CD4-positive, alpha-beta T cell treated with Interleukin-21 for 1 hour (primary cell): ENCODE measurements at places on chromosomes 2 and 18.
A peak's percentile ranks its signal among the peaks of the same experiment; 100 is the strongest.

GRCh38 chr2:877747-878146 is 72.9 kb upstream of the SNTG2 start:
- no peak for DNase-seq

- DNase-seq = no peak
These were observed 50.9 kb downstream of the REEP1 start for GRCh38 chr2:86286516-86286915.

GRCh38 chr2:189183170-189183569 is 3.6 kb upstream of the COL5A2 start:
- no peak for DNase-seq

DNA sequence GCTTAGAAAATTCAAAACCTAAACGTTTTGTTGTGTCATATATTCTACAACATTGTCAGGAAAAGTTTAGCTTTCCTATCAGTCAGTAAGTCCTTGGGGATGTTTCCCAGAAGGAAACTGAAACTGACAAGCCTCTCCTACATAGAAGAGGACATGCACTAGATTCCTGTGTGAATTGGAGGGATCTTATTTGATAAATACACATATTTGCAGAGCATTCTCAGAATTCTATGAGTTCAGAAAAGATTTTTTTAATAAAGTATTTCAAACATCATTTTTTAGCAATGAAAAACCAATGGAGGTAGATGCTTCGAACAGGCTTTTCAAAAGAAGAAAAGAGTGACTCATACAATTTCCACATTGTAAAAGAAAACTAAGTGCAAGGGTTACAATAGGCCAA is 1706.7 kb downstream of the SUCLG1 start:
- DNase-seq = no peak

DNA sequence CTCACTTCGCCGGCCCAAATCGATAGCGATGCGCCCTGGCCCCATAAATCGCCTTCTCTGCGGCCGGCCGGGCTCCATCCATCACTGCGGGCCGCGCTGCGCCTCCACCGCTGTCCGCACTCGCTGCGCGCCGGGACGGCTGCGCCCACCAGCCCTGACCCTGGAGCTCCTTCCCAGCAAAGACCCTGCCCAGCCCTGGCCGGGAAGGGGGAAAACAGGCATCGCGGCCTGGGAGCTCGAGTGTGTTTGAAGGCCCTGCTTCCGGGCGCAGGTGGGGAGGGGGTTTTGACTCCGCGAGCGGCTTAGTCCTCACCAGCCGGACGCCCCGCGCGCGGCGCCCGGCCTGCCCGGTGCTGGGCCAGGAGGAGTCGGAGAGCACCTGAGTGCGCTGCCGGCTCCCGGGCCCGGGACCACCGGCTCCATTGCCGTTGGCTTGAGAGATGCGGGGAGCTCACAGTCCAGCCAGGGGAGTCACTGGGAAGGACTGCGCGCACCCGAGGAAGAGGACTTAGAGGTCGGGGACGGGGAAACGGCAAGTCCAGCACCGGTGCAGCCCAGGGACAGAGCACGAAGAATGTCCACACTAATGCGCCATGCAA is 1.1 kb downstream of the PAX8 start:
- DNase-seq = no peak

GRCh38 chr2:109261906-109262631 is 133.1 kb downstream of the SH3RF3 start:
- DNase-seq = no peak

- DNase-seq = no peak
These were observed 77.0 kb upstream of the PID1 start for GRCh38 chr2:229348128-229348527.

GRCh38 chr18:35236571-35237363 is 4.1 kb upstream of the ZNF397 start:
- DNase-seq = no peak

GRCh38 chr2:119383410-119384140 is 16.8 kb downstream of the DBI start:
- no peak for DNase-seq

GRCh38 chr18:65752625-65753325 is 2.0 kb downstream of the CDH7 start:
- DNase-seq = no peak

DNA sequence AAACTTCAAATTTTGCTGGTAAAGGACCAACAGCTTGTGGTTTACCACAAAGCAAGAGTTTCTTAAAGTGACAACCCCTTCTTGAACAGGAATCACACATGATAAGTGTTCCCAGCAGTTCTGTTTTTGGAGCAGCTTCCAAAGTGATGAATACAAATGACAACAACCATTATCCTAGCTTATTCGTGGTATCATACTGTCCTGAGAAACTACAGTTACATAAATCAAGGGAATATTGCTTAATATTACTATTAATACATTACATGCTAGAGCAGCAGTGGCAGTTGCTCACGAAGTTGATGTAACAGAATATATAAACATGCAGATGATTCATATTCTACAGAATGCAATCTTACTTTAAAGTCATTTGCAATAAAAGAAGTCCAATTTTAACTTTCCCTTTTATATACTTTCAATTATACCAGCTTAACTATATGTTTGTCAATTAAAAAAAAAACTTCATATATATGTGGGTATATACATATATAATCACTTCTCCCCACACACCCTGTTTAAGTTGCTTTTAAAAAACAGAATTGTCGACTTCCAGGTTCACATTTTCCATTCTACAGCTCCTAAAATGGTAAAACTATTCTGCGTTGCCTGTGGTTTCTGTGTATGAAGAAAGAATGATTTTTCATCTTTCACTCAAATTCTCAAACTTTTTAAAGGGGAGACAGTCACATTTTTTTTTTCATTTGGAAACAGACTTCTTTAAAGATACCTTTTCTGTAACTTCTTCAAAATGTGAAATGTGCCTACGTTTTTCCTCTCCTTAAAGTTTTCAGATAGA is 713.6 kb downstream of the TDRD15 start:
- DNase-seq = no peak

- no peak for DNase-seq
These were observed 57.2 kb downstream of the CDC42EP3 start for GRCh38 chr2:37614061-37614738.

DNA sequence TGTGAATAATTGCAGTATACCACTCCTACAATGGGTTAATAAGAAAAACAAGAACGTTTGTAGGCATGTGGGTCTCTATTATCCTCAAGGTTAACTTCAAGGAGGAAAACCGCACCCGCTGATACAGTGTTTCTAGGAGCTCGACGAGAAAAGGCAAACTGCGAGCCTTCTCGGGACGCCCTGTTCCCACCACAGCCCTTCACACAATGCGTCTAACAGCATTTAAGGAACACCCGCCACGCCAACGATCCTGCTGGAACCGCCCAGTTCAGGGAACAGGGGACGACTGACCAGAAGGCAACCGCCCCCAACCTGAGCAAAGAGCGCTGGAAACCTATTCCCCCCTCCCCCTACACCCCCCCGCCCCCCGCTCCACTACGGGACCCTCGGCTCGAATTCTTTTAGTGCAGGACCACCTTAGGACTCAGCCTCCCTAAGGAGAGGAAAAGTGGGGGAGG is 710 bp upstream of the TMSB10 start:
- peak; percentile 41 for DNase-seq

DNA sequence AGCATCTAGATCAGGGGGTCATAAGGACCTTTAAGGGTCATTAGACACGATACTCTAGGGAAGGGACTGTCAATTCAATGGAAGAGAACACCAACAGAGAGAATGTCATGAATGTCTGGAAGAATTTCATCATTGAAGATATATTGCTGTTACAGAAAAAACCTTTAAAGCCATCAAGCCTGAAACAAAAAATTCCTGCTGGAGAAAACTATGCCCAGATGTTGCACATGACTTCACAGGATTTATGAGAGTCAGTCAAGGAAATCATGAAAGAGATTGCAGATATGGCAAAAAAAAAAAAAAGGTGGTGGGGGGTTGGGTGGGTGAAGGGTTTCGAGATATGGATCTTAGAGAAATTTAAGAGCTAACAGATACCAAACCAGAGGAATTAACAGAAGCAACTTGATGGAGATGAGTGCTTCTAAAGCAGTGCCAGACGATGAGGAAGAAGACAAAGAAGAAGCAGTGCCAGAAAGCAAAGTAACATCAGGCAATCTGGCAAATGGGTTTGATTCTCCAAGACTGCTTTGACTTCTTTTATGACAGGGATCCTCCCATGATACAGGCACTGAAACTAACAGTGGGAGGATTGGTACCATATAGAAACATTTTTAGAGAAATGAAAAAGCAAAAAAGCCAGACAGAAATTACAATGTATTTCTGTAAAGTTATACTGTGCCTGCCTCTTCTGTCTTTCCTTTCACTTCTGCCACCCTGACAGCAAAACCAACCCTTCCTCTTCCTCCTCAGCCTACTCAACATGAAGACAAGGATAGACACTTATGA is 28.5 kb downstream of the MAP4K3 start:
- no peak for DNase-seq

- peak; percentile 80 for DNase-seq
These were observed 8.5 kb downstream of the IRS1 start for GRCh38 chr2:226791056-226791486.

- no peak for DNase-seq
These were observed 74.9 kb upstream of the GAREM1 start for GRCh38 chr18:32545631-32546030.

- no peak for DNase-seq
These were observed 85.7 kb downstream of the CEP192 start for GRCh38 chr18:13076886-13077285.

DNA sequence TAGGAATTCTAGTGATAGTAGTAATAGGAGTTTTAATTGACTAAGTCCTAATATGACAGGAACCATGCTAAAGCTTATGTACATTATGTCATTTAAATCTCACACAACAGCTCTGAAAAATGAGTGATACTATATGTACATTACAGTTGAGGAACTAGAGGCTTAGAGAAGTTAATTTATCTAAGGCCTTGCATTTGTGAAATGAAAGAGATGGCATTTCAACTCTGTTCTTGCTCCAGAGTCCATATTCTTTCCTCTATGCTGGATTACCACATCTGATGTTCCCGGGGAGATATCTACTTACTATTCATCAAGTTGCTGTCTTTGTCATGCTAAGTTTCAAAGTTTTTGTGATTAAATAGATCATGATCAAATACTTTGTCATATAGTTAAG is 5.7 kb downstream of the AGPS start:
- no peak for DNase-seq

DNA sequence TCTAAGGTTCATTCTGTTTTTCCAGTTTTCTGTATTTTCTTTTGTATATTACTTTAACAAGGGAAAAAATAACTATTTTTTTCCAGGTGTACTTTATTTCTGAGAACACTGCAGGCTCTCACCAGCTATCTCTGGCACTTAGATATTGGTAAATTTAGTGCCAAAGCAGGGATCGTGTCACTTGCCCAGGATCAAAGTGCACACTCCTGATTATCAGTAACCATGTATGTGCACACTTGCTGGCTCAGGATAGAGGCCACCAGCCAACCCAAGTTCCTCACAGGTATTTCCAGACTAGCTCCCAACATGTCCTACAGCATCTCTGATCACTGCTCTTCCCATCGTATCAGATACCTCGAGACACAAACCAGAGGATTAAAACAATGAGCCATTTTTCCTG is 5.8 kb upstream of the FZD5 start:
- no peak for DNase-seq

- no peak for DNase-seq
These were observed 111.8 kb downstream of the STPG4 start for GRCh38 chr2:47043142-47043890.

DNA sequence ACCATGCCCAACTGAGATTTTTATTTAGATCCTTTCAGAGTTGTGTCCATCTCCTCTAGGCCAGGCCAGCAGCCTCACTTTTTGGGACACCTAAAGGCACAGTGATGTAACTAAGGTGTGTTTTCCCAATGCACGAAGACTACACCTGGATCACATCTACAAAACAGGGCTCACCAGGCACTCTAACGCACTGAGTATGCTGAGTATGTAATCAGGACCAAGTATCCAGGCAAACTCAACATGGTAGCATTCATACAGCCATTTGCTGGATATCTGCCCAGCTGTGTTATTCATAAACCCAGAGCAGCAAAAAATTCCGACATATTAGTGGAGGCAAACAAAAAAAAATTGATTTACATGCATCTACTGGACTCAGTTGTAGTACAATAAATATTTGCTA is 33.8 kb downstream of the LPIN2 start:
- DNase-seq = no peak

DNA sequence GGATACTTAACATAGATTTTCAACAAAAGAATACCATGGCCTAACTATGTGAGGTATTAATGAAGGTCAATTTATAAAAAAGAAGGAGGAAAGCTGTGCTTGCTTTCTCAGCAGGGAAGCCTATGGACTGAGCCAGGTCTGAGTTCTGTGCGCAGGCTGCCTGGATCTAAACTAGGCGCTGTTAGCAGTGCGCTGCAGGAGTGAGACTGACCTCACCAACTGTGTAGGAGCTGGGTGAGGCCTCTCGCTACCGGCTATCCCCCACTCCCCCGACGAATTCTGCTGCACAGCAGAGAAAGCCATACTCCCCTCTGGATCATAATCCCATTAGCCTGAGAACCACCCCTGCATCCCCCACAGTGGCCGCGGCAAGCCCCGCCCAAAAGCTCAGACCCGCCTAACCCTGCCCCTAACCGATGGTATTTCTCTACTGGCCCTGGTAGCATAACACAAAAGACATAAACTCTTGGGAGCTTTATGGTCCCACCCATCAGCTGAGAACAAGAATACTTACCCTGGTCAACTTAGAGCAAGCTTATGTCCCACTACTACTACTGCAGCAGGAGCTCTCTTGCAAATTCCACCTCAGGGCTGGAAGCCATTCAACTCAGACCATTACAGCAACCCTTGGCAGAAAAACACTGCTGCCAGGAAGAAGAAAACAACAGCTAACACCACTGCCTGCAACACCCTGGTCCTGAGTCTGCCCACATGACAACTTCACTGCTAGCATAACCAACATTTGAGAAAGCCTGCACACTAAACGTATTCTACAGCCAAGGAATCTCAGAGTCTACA is 28.0 kb downstream of the SULT1C2 start:
- DNase-seq = no peak

GRCh38 chr2:84888401-84889276 is 7.8 kb upstream of the TRABD2A start:
- DNase-seq = peak; percentile 78

GRCh38 chr18:8537400-8537799 is 71.8 kb upstream of the RAB12 start:
- no peak for DNase-seq

DNA sequence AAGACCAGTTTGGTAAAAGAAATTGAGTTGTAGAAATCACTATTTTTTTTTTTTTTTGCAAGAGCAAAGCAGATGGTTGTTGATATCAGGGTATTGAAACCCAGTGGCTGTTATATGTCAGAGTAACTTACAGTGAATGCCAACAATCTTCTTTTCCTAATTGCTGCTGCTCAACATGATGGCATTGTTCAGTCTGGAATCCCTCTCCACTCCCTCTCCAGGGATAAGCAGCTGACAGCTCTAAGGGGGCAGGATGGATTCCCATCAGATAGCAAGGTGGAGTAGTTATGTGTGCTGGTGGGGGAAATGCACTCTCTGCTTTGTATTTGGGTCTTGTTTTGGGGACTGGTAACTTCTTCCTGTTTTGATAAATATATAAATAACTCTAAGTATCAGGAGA is 200.0 kb downstream of the PIK3C3 start:
- no peak for DNase-seq

GRCh38 chr2:50955081-50955480 is 76.9 kb downstream of the NRXN1 start:
- no peak for DNase-seq
